ENCODE measurements at places on chromosomes 1 and 21.

DNA sequence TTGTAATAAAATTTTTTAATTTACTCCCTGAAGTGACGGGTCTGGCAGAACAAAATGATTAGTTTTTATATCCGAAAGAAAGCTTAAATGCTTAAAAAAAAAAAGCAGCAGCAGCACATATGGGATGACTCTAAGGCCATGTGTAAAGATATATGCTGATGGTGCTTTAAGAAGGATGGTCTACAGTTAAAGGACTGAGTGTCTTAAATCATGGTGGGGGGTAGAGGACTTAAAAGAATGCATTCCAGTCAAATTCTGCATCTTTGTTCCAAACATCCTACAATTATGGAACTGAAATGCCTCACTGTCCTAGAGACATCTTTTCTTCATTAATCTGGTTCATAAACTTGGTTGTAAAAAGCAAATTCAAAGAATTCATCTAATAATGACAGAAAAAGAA lies 7.0 kb downstream of the KDM5B start:
- no peak for DNase-seq

DNA sequence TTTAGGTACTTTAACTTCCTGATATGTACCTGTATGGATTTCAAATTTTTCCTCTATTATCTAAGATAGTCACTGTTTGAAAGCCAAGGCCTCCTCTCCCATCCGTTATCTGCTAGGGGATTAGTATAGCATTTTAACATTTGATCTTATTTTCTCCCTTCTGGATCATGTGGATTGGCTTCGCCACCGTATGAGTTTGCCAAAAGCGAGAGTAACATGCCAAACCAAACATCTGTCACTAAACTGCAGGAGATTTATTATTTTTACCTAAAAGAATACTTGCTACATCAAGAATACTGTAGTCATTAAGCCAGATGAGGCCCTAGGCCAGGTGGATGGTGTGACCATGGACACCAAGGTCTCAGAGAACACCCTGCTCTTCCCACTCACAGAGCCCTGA lies 28.5 kb upstream of the EEIG2 start:
- DNase-seq: no peak

DNA sequence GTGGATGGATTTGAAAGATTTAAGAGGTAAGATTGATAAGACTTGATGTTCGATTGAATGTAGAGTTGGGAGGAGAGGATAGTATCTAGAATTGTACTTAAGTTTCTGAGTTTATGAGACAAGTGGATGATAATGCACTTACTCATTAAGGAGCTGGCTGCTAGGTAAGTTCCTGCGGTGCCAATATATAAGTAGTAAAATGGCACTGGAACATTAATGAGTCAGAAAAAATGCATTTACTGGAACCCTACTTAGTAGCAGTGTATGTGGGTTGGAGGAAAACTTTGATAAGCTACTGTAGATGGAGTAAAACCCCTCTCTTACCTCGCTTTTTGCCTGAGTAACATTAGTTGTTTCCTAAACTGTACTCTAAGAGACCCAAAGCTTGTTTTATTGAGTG lies 68.2 kb downstream of the ZFYVE9 start:
- no peak for DNase-seq

DNA sequence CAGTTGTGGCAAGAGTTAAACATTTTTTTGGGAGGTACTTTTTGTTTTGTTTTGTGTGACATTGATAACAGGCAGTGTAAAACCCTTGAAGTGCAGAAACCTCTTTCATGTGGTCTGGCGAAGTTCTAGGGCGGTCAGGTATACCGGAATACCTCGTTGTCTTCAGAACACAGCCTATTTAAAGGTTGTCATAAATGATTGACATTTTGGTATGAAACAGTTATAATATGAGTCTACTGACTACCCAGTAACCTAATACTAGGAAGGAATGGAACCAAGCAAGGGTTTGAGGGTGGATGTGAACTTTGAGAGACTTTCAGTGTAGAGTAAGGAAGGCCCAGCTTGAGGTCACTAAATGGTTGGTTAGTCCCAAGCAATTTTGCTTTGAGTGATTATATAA lies 40.5 kb downstream of the PATJ start:
- no peak for DNase-seq

- no peak for DNase-seq
Measured at GRCh38 chr21:38325731-38326420, 69.1 kb downstream of the KCNJ15 start.

DNA sequence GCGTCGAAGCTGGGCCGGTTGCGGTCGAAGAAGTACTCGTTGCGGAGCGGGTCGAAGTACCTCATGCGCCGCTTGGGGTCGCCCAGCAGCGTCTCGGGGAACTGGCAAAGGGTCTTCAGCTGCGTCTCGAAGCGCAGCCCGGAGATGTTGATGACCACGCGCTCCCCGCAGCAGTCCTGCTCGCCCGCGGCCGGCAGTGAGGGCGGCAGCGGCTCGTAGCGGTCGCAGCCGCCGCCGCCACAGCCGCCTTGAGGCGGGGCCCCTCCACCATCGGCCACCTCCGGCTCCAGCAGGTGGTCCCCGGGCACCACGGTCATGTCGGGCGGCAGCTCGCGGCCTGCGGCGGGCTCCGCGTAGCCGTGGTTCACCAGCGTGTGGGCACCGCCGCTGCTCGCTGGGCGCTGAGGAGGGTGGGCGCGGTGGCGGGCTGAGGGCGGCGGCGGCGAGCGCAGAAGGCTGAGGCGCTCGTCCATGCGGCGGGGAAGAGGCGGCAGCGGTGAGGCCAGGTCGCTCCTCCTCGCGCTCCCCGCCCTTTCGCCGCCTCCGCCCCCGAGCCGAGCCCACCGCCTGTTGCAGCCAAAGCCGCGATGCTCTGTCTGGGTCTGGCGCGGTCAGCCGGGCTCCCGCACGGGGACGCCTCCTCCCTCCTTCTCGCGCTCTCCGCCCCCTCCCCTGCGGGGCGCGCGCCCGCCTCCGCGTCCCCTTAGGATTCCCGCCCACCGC lies at the start of gene KCNA3:
Gene KCNA3, minus strand, starts transcription at position 604 of the 723 bp plus-strand sequence. Its CDS starts 131 bp downstream, at position 473.
- DNase-seq: peak; percentile 40

- peak; percentile 54 for DNase-seq
Measured at GRCh38 chr1:110196917-110197765, 13.0 kb upstream of the KCNC4 start.

All from activated CD4-positive, alpha-beta T cell treated with anti-CD3 and anti-CD28 coated beads, Interleukin-2, amount 50 U/mL, for 24 hours (primary cell).